EH (cell line): ENCODE measurements at places on chromosomes 6 and 20.

- DNase-seq: no peak
These were observed 13.3 kb downstream of the PKHD1 start for GRCh38 chr6:52074155-52074554.

DNA sequence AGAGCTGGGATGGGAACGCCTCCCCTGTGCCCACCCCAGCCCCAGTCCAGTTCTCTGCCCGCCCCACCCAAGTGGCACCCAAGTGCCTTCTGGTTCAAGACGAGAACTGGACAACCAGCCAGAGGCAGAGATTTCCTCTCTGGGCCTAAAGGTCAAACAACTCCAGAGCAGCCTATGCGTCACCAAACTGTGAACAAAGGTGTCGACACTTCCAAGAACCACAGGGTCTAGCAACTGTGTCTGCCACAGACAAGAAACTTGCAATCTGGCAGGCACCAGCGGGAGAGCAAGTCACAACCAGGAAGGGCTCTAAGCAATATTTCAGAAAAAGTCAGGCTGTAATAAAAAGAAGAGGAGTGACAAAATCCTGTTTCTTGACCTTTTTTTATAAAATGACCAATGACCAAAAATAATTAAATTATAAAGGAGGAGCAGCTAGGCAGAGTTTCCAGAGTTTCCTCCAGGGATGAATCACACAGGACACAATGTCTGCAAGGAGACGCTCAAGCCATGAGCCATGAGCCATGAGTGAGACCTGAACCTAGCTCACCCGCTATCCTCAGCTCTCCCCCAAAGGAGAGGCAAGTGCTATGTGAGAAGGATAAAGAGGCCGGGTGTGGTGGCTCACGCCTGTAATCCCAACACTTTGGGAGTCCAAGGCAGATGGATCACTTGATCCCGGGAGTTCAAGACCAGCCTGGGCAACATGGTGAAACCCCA is 11.1 kb downstream of the EDEM2 start:
- peak; percentile 69 for DNase-seq

- DNase-seq: no peak
These were observed 8.1 kb downstream of the PCK1 start for GRCh38 chr20:57568960-57569359.

DNA sequence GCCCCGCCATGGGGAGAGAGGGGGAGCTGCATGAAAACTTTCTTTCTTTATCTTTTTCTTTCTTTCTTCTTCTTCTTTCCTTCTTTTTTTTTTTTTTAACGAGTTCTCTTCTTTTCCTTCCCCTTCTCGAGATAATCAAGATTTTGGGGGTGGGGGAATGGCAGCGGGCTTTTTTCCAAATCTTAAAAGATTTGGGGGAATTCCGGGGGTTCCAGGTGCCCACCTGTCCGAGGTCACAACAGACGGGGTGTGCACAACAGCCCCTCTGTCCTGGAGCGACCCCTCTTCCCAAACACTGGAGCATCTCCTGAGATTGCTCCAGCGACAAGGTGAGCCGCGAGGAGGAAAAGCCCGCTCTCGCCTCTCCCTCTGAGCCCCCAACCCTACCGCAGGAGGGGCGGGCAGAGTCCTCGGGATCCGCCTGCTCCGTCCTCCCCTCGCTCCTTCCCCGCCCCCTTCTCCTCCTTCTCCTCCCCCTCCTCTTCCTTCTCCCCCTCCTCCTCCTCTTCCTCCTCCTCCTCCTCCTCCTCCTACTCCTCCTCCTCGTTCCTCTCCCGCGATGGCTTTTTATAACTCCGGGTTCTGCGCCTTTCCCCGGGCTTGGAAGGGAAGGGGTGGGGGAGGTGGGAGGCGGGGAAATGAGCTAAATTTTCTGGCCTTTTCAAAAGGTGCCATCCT is 689 bp upstream of the KCNB1 start:
- no peak for DNase-seq

- DNase-seq: peak; percentile 19
These were observed 77.0 kb downstream of the ATXN1 start for GRCh38 chr6:16684195-16684689.

- DNase-seq: no peak
These were observed 21.8 kb downstream of the ITPR3 start for GRCh38 chr6:33642897-33643296.

DNA sequence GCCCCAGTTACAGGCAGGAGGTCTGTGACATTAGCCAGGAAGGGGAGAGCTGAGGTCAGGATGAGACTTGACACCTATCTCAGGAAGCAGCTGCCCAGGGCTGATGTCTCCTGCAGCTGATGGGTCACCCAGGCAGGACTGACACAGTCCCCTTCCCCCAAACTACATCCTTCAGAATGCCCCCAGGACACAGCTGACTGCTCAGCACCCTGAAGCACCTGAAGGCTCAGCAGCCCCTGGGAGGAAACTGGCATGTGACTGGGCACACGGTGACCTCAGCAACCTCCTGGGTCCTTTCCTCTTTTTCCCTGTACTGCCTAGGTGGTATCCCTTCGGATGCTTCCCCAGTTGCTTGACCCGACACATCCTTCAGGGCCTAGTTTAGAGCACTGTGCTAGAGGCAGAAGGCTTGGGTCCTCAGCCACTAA is 1.9 kb downstream of the SDC4 start:
- DNase-seq: no peak

- DNase-seq: no peak
These were observed 552.3 kb upstream of the JARID2 start for GRCh38 chr6:14693301-14694192.

DNA sequence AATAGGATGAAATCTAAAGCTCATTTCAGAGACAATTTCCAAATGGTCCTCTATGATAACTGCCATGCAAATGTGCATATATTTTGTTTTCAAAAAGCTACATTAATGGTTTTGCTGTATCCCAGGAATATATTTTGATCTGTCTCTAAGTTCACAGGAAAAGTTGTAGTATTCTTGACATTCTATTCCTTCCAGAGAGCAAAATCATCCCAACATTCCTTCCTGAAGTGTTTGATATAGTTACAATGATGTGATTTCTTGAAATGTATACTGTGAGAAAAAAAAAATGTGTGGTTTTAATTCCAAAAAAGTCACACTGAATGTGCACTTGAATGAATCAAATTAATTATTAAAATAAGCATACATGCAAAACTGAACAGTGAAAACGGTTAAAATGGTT is 996.0 kb upstream of the CITED2 start:
- DNase-seq: peak; percentile 67

GRCh38 chr6:17959302-17959701 is 28.1 kb downstream of the KIF13A start:
- DNase-seq: no peak

DNA sequence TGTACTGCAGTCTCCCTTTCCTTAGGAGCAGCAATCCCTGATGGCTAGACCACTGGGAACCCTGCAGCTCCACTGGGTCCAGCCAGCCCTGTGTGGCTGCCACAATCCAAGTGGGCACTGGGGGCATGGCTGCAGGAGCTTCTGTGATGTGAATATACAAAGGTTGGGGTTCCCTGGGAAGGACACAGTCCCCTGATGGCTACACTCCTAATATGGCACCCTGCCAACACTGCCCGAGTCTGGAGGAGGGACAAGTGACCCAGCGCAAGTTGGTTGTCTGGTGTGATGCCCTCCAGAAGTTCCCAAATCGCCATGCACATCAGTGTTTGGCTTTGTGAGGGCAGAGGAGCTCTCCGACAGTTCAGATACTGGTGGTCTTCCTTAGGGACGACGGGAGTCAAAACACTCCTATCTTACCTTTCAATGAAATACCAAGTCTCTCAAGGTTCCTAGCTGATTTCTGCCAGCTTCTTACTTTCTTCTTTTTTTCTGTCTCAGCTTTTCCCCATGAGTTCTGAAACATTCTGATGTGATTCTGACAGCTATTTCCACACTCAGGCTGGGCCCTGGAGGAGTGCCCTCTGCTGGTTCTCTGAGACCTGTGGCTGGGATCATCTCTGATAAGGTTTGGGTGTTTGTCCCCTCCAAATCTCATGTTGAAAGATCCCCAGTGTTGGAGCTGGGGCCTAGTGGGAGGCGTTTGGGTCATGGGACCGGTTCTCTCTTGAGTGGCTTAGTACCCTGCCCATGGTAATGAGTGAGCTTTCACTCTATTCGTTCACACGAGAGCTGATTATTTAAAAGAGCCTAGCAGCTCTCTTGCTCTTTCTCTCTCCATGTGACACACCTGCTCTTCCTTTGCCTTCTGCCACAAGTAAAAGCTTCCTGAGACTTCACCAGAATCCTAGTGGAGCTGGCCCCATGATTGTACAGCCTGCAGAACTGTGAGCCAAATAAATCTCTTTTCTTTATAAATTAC is 15.5 kb upstream of the ZFP57 start:
- peak; percentile 28 for DNase-seq

- DNase-seq: no peak
These were observed 89.3 kb upstream of the SLC22A23 start for GRCh38 chr6:3546121-3546520.

DNA sequence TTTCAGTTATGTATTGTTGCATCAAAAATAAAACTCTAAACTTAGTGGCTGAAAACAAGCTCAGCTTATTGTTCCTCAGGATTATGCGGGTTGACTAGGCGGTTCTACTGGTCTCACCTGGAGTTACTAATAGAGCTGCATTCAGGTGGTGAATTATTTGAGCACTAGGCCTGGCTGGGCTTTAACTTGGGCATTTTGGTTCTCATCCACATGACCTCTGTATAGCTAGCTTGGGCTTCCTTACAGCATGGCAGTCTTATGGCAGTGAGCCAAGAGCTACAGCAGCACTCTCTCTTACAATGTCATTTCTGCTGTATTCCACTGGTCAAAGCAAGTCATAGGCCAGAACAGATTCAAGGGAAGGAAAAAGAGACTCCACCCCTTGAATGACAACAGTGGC is 1.6 kb downstream of the PGBD1 start:
- peak; percentile 6 for DNase-seq

GRCh38 chr6:132199343-132199742 is 201.9 kb downstream of the MOXD1 start:
- peak; percentile 88 for DNase-seq
